Stimulated activated CD4-positive, alpha-beta T cell treated with anti-CD3 and anti-CD28 coated beads, TNF-alpha, amount 100 ng/mL, for 48 hours (primary cell): ENCODE measurements at places on chromosomes 13 and 19.

GRCh38 chr13:29474991-29475390 lies 120.5 kb downstream of the SLC7A1 start:
- DNase-seq: no peak

GRCh38 chr13:87667686-87668085 lies 3.5 kb upstream of the SLITRK5 start:
- no peak for DNase-seq

DNA sequence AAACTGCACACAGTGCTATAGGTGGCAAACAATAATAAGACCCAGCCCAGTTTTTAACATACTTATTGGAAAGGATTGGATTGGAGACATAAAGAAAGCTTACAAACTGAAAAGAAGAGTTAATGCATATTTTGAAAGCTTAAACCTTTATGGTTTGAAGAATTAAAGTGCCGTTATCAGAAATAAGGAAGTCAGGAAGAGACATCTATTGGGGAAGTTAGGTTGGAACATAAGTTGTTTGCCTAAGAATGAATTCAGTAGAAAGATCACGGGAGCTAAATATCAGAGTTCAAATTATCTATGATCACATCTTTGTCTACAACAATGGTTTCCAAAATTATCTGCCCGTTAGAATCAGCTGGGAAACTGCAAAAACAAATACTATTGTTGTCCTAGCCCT lies 767.9 kb downstream of the PCDH9 start:
- no peak for DNase-seq

- DNase-seq: no peak
Observed at GRCh38 chr13:36352350-36352749, 6.2 kb upstream of the SPART start.

DNA sequence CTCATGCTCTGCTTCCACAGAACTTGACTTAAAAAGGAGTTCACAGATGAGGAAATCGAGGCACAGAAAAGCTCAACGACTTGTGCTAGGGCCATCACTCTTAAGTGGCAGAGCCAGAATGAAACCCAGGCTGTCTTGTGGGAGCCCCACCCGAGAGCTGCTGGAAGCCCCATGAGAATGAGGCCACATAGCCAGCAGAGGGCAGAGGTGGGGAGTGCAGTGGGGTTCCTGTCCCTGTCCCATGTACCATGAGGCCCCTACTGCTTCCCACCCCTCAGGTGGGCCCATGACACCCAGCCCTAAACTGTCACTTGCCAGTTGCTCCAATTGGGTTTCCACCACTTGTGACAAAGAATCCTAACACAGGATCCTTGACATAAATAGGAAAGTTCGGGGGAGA lies 175.9 kb downstream of the IRS2 start:
- DNase-seq: peak; percentile 2
